ENCODE measurements at places on chromosomes 12 and 14.

DNA sequence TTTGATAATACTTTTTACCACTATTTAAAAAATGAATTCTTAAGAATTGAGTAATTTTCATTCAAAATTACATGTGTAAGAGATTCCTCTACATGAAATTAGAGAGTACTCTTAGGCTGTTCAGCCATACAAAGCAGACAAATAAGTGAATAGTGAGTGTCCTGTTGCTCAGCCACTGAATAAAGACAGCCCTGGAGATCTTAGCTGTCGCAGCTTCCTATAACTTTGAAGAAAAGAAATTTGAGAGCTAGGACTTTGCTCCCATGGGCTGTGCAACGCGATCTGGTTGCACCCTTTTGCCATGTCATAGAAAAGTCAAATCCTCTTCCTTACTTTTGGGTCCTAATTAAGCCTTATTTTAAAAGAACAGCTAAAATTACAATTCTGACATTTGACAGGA is 40.9 kb upstream of the LRIG3 start:
- DNase-seq: no peak

- DNase-seq: no peak
These were observed 36.8 kb upstream of the TUBA1A start for GRCh38 chr12:49225576-49226166.

GRCh38 chr14:35963209-35963608 is 137.1 kb downstream of the BRMS1L start:
- no peak for DNase-seq

- no peak for DNase-seq
These were observed 19.2 kb downstream of the INTS13 start for GRCh38 chr12:26918321-26919215.

GRCh38 chr12:46779879-46780278 is 45.9 kb downstream of the SLC38A4 start:
- DNase-seq: no peak

GRCh38 chr14:90820958-90821357 is 4.7 kb upstream of the TTC7B start:
- DNase-seq: no peak

- DNase-seq: no peak
These were observed 1465.4 kb upstream of the FLRT2 start for GRCh38 chr14:84064316-84065125.

- no peak for DNase-seq
These were observed at the start of gene RNASE7 for GRCh38 chr14:21041676-21042433. RNASE7 (plus strand) TSS chr14:21042362; CDS start chr14:21042993, 631 bp downstream.

GRCh38 chr12:93361151-93361919 is 16.4 kb upstream of the NUDT4 start:
- no peak for DNase-seq

- DNase-seq: no peak
These were observed 420.8 kb downstream of the EGLN3 start for GRCh38 chr14:33529787-33530757.

DNA sequence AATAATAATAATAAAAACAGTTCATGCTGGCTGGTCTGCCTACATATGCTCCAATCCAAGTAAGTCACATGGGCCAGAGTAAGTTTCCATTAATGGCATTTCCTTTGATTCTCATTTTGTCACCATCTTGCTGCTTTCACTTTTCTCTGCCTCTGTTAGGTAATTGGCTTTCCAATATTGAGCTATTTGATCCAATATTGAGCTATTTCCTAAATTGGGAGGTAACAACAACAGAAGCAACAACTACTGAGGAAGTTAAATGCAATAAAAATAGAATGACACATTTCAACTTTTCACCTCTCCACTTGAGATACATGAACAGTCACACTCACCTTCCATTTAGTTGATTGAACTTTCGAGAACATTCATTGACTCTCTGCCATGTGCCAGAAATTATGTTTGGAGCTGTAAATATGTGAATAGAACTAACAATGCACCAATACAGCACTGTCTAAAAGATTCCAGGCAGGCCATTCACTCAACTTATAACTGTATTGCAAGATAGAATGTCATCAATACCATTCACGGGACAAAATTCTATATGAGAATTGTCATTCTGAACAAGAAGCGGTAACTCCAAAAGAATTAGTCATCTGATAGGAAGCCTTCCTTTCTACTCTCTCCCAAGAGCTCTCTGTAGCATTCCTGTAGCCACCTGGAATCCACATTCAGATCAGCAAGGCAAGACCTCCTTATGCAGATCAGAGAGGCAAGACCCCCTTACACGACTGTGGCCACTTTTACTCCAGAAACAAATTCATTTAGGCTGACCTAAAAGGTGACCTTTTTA is 136.4 kb downstream of the PHLDA1 start:
- no peak for DNase-seq

DNA sequence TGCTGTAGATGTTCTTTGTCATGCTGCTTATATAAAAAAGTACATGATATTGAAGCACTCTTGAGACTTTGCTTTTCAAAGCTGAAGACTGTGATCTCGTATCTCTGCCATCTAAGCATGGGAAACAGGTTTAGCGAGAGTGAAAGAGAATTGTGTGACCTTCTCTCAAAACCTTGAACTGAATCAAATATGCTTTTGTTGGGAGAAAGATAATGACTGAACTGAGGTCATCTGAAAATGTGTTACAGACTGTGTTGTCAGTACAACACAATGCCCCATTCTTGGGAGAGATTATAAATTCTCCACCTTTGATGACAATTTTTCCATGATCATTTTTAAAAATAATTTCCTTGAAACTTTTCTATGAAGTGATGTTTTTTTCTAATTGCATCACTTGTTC is 272.1 kb upstream of the SEL1L start:
- DNase-seq: no peak

DNA sequence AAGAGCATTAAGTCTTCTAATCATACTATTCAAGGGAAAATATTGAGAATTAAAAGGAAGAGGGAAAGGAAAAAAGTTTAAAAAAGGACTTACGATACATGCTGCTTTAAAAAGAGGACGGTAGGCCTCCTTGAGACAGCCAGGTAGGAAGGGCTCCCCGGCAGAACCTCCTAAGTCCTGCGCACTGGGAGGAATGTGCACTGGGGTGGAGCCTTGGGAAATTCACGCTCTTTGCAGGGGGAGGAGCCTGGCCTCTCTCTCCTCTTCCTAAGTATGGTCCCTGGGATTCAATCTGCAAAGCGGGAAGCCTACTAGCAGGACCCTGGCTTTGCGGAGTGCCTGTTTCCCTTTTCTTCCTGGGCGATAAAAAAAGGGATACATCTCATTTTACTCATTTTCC is 553.0 kb downstream of the RPS29 start:
- DNase-seq: no peak

- no peak for DNase-seq
These were observed 39.5 kb downstream of the GALNT16 start for GRCh38 chr14:69299286-69300035.

DNA sequence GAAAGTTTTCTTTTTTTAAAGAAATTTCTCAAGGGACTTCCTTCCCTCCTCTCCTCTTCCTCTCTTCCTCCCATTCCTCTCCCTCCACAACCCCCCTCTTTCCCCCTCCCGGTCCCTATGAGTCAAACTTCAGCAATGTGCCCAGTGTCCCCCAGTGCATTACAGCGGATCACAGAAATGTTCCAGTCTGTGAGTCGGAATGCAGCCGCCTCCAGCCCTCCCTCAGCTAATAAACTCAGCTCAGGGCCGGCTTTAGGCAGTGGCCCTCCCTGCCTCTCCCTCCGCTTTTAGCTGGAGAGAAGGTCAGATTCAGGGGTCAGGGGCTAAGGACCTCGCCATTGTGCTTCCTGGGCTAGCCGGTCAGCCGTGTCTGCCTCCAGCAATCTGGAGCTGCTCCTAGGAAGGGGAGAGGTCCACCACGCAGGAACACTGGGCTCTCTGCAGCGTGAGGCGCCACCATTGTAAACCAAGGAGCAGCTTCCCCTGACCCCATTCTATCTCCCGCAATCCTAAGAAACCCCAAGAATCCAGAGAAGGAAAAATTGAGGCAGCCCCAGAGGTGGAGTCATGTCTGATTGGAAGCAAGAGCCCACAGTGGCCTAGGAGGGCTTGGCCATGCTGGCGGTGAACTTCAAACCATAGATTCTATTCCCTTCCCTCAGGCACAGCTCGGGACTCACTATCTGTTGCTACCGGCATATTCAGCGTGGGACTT is 1.1 kb upstream of the HDAC7 start:
- peak; percentile 97 for DNase-seq

GRCh38 chr14:52026017-52026660 is 36.8 kb downstream of the RTRAF start:
- DNase-seq: peak; percentile 36

- DNase-seq: no peak
These were observed 235.3 kb downstream of the PLCZ1 start for GRCh38 chr12:18502422-18502968.

- DNase-seq: no peak
These were observed 90.6 kb upstream of the SLCO1C1 start for GRCh38 chr12:20604408-20605067.

DNA sequence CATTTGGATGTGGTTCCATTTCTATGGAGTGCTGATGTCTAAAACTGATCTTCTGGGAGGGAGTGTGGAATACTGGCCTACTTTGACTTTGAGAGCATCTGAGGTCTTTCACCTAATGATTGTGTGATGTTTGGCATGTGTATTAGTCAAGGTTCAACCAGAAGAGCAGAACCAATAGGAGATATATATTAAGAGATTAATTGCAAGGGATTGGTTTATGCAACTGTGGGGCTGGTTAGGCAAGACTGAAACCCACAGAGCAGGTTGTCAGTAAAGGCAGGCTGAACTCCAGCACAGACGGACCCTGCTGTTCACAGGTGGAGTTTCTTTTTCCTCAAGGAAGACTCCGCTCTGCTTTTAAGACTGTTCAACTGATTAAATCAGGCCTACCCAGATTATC is 11.6 kb downstream of the BMAL2 start:
- no peak for DNase-seq

DNA sequence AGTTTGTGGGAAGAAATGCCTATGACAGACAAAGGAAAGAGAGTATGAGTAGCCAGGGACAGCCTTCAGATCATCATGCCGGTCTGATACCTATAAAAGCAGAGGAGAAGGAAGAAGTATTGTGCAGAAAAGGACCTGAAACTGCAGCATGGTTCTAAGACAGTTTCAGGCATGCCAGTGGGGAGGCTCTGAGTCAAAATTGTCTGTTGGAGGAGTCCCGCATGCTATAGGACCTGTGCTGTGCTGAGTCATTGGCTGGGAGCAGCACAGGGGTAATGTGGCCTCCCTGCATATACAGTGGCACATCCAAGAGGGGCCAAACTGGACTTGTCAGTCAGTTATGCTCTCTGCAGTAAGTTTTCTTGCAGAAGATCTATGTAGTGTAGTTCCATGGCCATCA is 40.7 kb downstream of the NEUROD4 start:
- no peak for DNase-seq

DNA sequence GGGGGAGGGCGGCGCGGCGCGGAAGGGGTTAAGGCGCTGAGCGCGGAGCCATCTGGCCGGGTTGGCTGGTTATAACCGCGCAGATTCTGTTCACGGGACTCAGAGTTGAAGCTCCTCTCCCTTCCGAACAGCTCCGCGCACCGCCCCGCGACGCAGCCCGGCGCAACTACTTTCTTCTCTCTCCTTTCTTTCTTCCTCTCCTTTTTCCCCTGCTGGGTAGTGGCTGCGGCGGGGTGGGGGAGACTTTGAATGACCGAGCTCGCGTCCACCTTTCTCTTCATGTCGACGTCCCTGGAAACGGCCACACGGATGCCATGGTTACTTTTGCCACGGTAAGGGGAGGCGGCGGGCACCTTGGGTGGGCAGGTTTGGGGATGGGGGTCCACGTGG is at the start of gene NTF3:
NTF3 (plus strand) TSS at position 98 of the 390 bp plus-strand sequence; CDS start at position 315, 217 bp downstream.
- no peak for DNase-seq

DNA sequence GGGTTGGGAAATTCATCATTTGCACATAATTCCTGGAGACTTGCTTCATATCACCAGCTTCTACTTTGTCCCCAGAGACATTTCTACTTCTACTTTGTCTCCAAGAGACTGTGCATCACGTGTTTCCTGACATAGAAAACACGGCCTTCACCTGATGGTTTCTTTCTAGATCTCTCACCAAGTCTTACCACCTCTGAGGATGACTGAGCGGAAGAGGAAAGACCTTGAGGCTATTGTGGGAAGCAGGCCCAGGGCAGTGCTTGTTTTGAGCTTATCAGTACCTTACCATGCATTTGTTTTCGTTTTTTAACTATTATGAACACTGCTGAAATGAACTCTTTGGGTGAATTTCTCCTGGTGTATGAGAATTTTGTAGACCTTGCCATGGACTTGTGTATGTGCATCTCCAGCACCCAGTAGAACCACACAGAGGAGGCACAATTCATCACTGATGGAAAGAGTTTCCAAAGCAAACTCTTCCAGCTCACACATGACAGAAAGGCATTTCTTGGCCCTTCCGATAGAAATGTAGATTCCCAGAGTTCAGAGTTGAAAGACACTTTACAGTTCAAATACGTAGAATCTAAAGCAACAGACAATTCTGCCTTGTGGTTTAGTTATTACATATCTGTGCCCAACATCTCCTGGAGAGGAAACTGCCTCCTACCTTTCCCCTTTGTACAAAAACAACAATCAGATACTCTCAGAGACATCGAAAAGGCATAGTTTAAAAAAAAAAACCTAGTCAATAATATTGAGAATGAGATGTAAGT is 434.7 kb downstream of the FUT8 start:
- DNase-seq: no peak

GRCh38 chr12:94169495-94169894 is 21.1 kb downstream of the PLXNC1 start:
- DNase-seq: no peak

- no peak for DNase-seq
These were observed 23.5 kb upstream of the NEDD1 start for GRCh38 chr12:96883571-96883970.

GRCh38 chr12:119372540-119372939 is 38.0 kb downstream of the CCDC60 start:
- no peak for DNase-seq

All from HFF-Myc (cell line).